ENCODE measurements at places on chromosomes 1 and 21. TPM values are rescaled to one million over a fixed set of nuclear protein-coding genes. Genes with fewer than 3 reads are reported as not detected.

- no peak for DNase-seq
Observed at GRCh38 chr1:46223472-46223943, 20.4 kb downstream of the LURAP1 start.

DNA sequence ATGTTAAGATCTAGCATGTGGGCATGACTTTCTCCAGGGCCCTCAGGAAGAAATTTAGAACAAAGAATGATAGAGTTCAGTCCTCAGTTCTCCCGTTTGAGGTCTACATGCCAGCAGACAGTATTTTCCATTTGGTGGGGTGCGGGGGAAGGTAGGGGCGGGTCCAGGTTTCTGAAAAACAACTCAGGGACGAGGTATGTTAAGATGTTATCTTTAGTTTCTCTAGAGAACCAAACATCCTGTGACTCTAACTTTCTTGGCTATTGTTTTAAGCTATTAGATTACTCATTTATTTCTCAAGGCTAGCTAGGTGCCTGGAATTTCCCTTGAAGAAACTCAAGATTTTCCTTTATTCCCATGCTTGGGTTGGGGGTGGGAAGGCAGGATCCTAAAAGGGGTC, 42.3 kb upstream of the SYT14 start:
- no peak for DNase-seq

DNA sequence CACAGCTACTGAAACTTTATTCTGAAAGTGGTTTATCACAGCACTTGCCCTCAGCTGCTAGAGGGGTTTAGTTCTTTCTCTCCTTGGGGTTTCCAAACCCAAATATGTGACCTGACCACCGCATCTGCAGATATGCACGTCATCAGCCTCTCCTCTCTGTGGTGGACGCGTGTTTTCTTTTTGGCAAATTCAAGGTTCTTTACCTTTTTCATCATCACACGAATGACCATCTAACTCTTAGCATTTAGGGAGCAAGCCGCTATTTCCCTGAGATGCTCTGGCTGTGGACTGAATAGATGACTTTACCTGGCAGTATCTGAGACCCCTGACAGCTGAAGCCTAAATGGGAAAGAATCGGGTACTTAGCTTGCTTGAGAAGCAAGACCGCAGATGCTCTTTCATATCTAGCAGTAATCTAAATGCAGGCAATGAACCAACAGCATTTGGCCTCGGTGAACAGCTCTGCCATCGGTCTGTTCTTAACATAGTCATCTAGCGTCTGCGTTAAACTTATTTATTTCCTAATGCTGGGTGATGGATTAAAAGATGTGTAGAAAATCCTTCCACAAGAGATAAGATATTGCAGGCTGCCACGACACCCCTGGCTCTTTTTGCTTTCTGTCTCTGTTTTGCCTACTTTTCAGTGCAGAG, 463.4 kb downstream of the CAMTA1 start:
- DNase-seq: no peak

GRCh38 chr1:15525050-15526020, 1.3 kb upstream of the DNAJC16 start:
- peak; percentile 98 for DNase-seq

- DNase-seq: no peak
Observed at GRCh38 chr1:200258447-200259375, 151.1 kb downstream of the ZNF281 start.

DNA sequence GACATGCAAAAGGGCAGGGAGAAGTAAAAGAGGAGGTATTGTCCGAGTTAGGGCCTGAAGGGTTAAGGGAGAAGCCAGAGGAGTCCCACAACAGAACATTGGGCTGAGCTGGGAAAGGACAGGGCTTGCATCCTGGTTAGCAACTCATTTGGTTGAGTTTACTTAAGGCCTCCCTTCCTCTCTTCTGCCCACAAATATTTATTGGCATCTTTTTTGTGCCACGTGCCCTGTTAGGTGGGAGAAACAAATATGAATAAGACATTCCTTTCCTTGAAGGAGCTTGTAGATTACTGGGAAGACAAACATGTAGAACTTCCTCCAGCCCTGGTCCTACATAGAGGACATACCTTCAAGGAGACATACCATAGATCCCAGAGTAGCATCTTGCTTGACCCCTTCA, 53.0 kb upstream of the PRELP start:
- DNase-seq: no peak

GRCh38 chr1:28102189-28102588, 13.8 kb upstream of the EYA3 start:
- no peak for DNase-seq

The LHX8 gene
- not detected for total RNA-seq

All from thoracic aorta (tissue), 2 donors.